ENCODE measurements at places on chromosomes 3 and 15.
A peak's percentile ranks its signal among the peaks of the same experiment; 100 is the strongest.

GRCh38 chr3:12286927-12287726 is 1.7 kb upstream of the PPARG start:
- DNase-seq = peak; percentile 23

- no peak for DNase-seq
These were observed 21.6 kb downstream of the B3GNT5 start for GRCh38 chr3:183274609-183275008.

DNA sequence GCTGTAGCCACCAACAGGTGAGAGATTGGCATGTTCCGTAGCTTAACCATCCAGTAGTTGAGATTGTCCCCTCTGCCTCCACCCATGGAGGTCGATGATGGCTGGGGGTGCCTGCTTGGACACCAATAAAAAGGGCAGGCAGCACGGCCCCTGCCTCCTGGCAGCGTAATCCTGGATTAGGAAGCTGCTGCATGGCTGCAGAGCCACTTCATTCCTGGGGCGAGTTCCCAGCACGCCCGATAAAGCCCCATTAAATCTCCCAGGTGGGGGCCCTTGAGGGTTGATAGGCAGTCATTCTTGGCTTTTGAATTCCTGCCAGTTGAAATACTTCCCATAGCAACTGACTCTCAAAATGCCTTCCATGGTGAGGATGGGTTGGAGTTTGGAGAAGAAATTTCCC is 67.8 kb downstream of the PLXNA1 start:
- no peak for DNase-seq

DNA sequence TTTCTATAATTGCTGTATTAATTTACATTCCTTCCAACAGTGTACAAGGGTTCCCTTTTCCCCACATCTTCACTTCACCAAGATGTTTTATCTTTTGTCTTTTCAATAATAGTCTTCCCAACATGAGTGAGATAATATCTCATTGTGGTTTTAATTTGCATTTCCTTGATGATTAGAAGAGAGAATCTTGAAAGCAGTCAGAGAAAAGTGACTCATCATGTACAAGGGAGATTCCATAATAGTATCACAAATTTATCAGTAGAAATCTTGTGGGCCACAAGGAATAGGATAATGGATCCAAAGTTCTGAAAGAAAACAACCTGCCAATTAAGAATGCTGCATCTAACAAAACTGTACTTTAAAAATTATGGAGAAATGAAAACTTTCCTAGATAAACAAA is 189.3 kb downstream of the NECTIN3 start:
- no peak for DNase-seq

DNA sequence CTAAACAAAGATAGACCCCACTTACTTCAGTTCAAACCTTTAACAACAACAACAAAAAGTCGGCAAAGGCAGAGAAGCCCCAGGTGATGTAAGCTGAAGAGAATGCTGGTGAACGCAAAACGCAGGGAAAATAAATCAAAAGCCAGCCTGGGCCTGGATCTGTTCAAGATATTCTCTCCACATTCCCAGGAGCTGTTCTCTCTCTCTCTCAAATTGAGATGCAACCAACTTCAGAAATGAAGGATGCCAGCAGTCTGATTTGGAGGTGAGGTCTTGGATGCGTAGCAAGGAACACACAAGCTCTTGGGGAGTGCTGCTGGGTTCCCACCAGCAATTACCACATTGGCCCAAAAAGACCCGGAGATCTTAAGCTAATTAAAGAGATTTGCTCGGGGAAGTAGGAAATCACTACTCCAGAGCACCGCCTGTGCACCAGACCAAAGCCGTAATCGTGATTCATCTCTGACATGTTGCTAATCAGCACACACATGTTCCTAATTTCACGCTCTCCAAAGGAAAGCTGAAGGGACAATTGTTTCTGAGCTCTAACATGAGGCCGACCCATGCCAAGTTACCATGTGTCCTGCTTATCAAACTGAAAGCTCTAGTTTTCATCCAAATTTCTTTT is 37.1 kb downstream of the IL17RD start:
- DNase-seq = peak; percentile 67

GRCh38 chr3:141486746-141487520 is at the start of gene RASA2:
Gene RASA2, plus strand, starts transcription at chr3:141487027. Its CDS starts 57 bp downstream, at chr3:141487084.
- peak; percentile 60 for DNase-seq

DNA sequence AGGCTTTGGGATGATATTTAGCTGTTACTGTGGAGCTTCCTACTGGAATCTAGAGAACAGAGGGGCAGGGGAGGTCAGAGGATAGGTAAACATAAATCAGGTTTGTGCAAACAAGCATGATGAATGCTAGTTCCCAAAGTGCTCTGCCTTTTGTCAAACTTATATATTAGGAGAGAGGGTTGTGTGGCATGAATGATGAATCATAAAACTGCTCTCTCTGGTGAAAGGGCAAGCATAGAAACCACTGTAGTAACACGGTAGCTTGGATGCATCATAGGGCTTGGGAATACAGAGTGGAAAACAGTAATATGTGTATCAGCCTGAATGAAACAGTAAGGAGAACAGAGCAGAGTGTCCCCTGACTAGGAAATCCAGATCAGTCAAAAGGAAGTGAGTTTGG is 486.7 kb downstream of the IL5RA start:
- DNase-seq = no peak

DNA sequence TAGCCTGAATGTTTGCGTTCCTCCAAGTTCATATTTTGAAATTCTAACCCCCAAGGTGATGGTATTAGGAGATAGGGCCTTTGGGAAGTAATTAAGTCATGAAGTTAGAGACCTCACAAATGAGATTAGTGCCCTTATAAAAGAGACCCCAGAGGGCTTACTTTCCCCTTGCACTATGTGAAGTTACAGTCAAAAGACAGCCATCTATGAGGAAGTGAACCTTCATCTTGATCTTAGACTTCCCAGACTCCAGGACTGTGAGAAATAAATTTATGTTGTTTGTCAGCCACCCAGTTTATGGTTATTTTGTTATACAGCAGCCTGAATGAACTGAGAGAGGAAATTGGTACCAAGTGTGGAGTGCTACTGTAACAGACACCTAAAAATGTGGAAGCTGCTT is 74.4 kb downstream of the DAPK2 start:
- DNase-seq = no peak

DNA sequence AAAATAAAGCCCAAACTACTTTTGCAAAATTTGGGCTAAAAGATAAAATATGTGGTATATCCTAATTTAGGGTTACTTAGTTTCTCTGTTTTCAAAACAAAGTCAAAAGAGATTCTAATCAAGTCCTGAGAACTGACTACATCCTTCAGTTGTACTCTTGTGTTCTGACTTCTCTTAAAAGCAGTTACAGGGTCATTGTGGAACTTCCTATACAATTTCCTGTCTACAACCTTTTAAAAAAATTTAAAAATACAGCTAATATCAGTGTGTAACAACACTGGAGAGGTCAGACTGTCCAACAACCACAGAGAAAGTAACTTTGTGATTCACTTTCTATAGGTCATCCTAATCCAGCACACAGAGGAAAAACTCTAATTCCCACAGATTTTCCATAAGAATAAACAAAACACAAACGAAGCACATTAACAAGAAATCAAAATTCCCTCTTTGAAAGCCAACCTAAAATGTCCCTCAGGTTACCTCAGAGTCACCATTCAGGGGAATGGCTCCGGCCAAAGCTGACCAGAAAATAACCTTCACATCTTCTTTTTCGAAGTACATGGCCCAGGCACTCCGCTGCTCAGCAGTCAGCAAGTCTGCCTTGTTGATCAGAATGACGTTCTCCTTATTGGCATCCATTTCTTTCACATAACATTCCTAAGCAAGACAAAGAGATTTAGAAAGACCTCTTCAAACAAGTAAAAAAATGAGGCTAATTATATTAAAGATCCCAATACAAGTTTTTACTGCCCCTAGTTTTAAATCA is 13.3 kb downstream of the LSG1 start:
- no peak for DNase-seq

DNA sequence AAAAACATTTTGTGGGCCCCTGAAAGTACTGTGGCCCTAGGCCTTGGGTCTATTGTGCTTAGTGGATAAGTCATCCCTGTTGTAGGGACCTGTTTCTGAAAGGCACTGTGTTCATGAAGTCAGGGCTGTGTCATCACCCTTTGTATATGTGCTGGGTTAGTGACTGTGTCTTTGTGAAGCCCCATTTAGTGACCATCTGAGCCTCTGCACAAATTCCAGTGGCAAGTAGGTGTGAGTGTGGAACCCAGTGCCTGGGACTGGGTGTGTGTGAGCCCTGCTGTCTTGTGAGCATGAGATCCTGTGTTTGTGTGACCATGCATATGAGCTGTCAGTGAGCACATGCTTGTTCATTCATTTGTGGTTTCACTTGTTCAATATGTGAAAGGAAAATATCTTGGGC is 1.2 kb upstream of the HYAL1 start:
- no peak for DNase-seq

- DNase-seq = no peak
These were observed 18.5 kb downstream of the GRAMD2A start for GRCh38 chr15:72178976-72179585.

DNA sequence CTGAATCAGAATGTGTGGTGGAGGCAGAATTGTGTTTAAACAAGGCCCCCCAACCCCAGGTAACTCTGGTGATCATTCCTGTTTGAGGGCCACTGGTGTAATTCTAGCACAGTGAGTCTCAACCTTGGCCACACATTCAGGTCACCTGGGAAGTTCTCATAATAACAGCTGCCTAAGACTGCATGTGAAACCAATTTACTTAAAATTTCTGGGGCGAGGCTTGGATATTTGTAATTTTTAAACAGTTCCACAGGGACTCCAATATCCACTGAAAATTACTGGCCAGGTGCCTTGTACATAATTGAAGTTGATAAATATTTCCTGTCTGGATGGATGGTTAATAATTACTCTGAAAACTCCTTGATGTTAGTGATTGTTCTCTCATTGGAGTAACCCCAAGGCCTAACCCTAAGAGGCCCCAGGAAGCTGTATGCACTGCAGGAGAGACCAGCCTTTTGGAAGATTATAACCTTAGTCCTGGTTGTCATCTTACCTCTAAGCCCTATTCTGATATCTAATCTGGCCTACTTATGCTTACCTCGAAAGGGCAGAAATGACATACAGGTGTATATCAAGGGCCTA is 25.7 kb upstream of the EPHB1 start:
- no peak for DNase-seq

DNA sequence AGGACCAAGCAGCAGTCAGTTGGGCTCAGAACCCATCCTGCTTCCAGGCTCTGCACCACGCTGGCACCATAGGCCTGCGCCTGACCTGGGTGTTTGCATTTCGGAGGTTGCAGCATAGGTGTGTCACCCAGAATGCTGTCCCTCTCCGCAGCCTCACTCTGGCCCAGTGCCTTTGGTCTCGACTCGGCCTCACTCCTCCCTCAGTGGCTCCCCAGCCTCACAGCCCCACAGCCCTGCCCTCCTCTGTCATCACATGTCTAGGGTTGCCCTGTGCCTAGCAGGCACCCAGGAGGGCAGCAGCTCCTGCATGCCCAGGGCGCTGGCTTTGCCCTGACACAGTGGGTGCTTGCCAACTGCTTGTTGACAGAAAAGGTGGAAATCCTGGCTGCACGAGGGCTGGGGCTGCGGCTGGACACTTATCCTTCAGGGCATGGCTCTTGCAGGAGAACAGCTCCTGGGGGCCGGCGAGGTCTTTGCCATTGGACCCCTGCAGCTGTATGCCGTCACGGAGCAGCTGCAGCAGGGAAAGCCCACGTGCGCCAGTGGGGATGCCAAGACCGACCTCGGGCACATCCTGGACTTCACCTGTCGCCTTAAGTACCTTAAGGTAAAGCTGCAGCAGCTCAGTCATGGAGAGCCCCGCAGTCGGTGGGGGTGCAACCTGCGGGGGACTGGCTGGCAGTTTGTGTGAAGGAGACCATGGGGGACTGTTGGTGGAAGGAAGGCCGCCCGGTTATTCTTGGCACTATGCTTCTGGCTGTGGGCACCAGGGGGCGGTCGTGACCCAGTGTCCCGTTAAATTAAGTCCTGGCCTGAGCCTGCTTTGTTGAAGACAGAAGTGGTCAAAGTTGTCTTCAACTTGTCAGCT is 16.2 kb downstream of the NISCH start:
- DNase-seq = peak; percentile 68

GRCh38 chr3:128480717-128481437 is 12.1 kb downstream of the GATA2 start:
- DNase-seq = no peak

DNA sequence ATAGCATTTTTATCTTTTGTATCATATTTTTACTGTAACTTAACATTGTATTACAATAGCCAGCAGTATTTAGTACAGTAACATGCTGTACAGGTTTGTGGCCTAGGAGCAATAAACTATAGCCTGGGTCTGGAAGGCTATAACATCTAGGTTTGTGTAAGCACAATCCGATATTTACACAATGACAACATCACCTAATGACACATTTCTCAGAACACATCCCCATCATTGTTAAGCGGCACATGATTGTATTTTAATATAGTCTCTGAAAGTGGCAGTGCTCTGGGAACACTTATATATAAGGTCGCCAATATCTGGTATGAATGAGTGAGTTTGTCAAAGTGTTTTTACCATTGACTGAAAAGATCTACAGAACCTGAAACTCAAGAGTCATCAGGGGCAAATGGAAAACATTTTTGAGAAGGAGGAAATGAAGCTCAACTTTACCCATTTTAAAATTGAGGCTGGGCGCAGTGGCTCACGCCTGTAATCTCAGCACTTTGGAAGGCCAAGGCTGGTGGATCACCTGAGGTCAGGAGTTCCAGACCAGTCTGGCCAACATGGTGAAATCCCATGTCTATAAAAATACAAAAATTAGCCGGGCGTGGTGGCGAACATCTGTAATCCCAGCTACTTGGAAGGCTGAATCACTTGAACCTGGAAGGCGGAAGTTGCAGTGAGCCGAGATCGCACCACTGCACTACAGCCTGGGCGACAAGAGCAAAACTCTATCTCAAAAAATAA is 38.8 kb upstream of the TNFSF10 start:
- no peak for DNase-seq

DNA sequence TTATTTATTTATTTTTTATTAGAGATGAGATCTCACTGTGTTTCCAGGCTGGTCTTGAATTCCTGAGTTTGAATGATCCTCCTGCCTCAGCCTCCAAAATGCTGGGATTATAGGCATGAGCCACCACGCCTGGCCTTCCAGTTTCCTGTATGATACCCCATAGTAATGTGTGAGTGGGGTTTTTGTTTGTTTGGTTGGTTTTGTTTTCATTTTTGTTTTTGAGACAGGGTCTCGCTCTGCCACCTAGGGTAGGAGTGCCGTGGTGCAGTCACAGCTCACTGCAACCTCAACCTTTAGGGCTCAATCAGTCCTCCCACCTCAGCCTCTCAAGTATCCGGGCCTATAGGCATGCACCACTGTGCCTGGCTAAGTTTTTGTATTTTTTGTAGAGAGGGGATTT is 30.9 kb downstream of the GOLM2 start:
- DNase-seq = no peak

GRCh38 chr15:89751748-89752147 is 699 bp upstream of the MESP1 start:
- peak; percentile 37 for DNase-seq

All from ELF-1 (cell line).